Posterior vena cava (tissue), 2 donors: ENCODE measurements at places on chromosomes 5 and 9. TPM values are rescaled to one million over a fixed set of nuclear protein-coding genes. Genes with fewer than 3 reads are reported as not detected.

OR13F1 gene
- not detected for total RNA-seq

SAXO1 gene
- 0.05 TPM for total RNA-seq

TRIM7 gene
- 3.5 TPM for total RNA-seq

CATSPER3 gene
- total RNA-seq: not detected

SPATA31E1 gene
- total RNA-seq: not detected

PCDHGC5 gene
- 2.6 TPM for total RNA-seq

GPR151 gene
- not detected for total RNA-seq

TRAF2 gene
- 8.7 TPM for total RNA-seq

C5orf46 gene
- total RNA-seq: 1.9 TPM

CDH9 gene
- not detected for total RNA-seq

ORM2 gene
- not detected for total RNA-seq

FIBCD1 gene
- total RNA-seq: not detected

SET gene
- 240 TPM for total RNA-seq

SSBP2 gene
- total RNA-seq: 68.7 TPM

PCDHGB5 gene
- total RNA-seq: 9.5 TPM
